Osteocyte (in vitro differentiated cells): ENCODE measurements at places on chromosomes 2 and 18. TPM values are rescaled to one million over a fixed set of nuclear protein-coding genes. Genes with fewer than 3 reads are reported as not detected.

ACTG2 gene
- total RNA-seq = 190 and 191 TPM in 2 replicates

EPG5 gene
- total RNA-seq = 30.9 and 33.3 TPM in 2 replicates

AQP12B gene
- total RNA-seq = not detected in 2 replicates

DNA sequence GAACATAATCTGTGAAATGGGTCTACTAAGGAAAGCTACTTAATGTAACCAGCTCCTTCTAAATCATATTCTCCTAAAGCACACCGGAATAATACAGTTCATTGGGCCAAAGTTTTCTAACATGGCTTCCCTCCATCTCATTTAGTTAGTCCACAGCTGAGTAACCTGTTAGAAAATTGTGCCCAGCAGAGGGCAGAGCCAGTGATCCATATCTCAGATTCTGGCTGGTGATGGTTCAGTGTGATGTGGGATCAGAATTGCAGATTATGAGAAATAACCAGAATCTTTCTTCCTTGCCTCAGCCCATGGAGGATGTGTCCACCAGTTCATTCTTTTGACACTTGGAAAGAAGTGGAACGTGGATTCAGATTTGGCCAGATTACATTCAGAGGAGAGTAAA is 9.4 kb upstream of the CTLA4 start:
- H3K27ac ChIP-seq = no peak overlapping the region
- H3K36me3 ChIP-seq = no peaks in the 10 kb centered on the region
- no peak for DNase-seq
- peaks cover 49% of the 10 kb centered on the region for H3K27me3 ChIP-seq
- H3K4me3 ChIP-seq = no peak overlapping the region
- no peaks in the 10 kb centered on the region for H3K4me1 ChIP-seq

DNA sequence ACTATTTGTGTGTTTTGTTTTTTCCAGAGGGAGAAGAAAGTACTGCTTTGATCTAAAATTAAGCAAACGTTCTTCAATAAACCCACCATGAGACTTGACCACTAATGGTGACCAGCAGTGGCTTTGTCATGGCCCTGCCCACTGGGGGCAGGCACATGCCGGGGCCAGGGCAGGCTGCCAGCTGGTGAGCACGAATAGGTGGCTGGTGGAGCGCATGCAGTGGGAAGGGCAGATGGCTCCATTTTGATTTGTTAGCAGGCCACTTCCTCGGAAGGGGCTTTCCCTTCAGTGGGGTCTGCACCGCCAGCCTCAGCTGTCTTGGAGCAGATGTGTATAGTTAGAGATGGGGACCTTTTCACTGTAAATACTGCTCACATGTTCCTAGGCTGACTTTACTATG is 277.1 kb downstream of the SOX11 start:
- H3K36me3 ChIP-seq = no peaks in the 10 kb centered on the region
- H3K4me3 ChIP-seq = no peak overlapping the region
- no peaks in the 10 kb centered on the region for H3K4me1 ChIP-seq
- no peak overlapping the region for H3K27ac ChIP-seq
- peak; percentile 83 for DNase-seq

DNA sequence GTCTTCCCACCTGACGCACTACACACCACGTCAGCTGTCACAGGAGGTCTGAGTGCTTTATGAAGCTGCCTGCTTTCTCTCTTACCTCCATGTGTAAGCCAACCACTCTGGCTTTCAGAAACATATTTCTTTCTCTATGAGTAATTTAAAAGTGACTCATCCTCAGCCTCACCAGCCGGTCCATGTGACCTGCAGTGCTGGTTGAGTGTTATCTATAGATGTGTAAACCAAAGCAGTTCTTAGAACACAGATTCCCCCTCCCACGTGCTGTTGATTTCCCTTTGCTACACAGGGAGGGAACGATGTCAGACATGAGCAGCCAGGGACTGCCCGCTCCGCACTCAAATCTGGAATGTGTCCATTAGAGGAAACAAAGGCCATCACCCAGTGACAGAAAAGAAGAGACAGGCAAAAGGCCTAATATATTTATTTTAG is 157.8 kb downstream of the BCL2 start:
- H3K36me3 ChIP-seq = no peaks in the 10 kb centered on the region
- DNase-seq = no peak
- peak overlapping the region; percentile 66 for H3K27ac ChIP-seq
- peaks cover 2% of the 10 kb centered on the region for H3K27me3 ChIP-seq

GRCh38 chr18:80009661-80010550 is 21.5 kb upstream of the TXNL4A start:
- H3K4me1 ChIP-seq = peaks cover 7% of the 10 kb centered on the region
- peaks cover 4% of the 10 kb centered on the region for H3K36me3 ChIP-seq
- H3K27ac ChIP-seq = no peak overlapping the region
- H3K27me3 ChIP-seq = no peaks in the 10 kb centered on the region

DNA sequence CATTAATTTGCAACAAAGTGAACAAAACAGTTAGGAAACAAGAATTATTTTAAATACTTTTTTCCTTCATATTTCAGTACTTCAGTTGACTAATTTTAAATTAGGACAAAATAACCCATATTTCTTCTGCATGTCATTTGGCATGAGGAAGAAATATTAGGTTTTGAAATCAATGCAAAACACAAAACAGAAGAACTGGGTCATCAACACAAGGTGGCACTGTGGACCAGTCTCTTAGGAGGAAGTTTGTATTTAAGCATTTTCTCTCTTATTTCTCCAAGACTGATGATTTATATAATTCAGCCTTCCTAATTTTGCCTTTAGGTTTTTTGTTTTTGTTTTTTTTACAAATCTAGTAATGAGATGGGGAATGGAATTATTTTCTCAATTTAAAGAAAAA is 352.8 kb upstream of the KCNH7 start:
- H3K4me3 ChIP-seq = no peak overlapping the region
- no peaks in the 10 kb centered on the region for H3K27me3 ChIP-seq
- H3K36me3 ChIP-seq = peaks cover 2% of the 10 kb centered on the region
- peaks cover 4% of the 10 kb centered on the region for H3K4me1 ChIP-seq
